RPMI7951 (cell line): ENCODE measurements at places on chromosomes 3 and 15.
A peak's percentile ranks its signal among the peaks of the same experiment; 100 is the strongest.

DNA sequence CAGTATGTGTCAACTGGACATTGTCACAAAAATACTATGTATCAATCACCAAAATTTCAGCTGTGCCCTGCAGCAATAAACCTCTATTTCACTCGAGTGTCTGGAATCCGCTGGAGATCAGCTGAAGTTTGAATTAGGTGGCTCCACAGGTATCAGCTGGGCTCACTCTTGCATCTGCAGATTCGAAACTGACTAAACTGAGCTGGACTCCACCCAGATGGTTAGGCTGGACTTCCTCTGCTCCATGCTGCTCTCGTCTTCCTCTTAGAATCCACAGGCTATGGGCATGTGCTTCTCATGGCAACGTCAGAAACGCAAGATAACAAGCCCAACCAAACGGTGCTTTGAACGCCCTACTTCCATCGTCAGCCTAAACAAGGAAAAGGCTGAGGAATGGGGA is 565.3 kb upstream of the ROBO2 start:
- no peak for DNase-seq

- peak; percentile 68 for DNase-seq
Measured at GRCh38 chr3:189790658-189791057, 159.5 kb downstream of the TP63 start.

DNA sequence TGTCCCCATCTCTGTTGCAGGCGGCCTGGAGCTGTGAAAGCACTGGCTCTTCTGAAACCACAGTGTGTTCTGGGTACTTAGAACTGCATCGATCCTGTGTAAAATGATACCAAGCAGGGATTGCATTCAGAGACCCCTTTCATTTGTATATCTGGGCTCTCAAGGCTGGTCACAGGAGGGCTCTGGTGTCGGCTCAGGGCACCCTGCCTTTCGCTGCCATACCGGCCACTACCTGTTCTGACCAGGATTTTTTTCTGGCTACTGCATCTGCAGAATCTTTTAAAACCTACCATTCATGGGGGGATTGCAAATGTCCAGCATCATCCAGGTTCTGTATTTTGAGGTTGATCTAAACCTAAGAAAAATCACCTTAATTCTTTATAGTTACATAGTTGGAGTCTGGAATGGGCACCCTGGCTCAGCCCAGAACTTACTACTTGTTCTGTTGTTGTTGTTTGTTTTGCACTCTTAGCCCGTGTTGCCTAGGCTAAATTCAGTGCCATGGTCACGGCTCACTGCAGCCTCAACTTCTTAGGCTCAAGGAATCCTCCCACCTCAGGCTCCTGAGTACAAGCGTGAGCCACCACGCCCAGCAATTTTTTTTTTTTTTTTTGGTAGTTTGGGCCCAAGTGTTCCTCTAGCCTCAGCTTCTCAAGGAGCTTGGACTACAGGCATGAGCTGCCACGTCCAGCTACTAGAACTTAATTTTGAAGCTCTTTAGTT is 52.7 kb downstream of the TRIM71 start:
- DNase-seq = no peak

DNA sequence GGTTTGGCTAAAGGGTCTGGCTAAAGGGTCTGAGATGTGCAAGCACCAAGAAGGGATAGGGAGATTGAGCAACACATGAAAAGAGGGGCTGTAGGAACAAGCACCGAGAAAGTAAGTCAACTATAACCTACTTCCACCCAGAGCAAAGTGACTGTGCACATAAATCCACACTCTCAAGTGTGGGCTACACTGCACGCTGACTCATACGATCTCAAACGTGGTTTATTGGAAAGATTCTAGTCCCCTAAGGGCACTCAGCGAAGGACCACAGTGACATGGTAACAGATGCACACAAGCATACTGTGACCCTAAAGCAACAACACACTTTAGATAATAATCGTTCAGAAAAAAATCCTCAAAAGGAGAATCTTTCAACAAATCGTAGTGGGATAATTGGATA is 48.0 kb downstream of the EHHADH start:
- DNase-seq = peak; percentile 88
